ENCODE measurements at places on chromosomes 5 and 9. TPM values are rescaled to one million over a fixed set of nuclear protein-coding genes. Genes with fewer than 3 reads are reported as not detected.

The CFAP77 gene
- total RNA-seq = 0.13 TPM

The P4HA2 gene
- 725 TPM for total RNA-seq

The SLC4A9 gene
- total RNA-seq = 0.07 TPM

The WNT8A gene
- not detected for total RNA-seq

The GADD45G gene
- total RNA-seq = 0.36 TPM

The SERF1A gene
- total RNA-seq = 1.6 TPM

The SOHLH1 gene
- total RNA-seq = not detected

The NR6A1 gene
- 0.39 TPM for total RNA-seq

The CCDC183 gene
- 0.52 TPM for total RNA-seq

The LRRC19 gene
- total RNA-seq = not detected

The GPR21 gene
- total RNA-seq = 3.1 TPM

The SLC36A3 gene
- not detected for total RNA-seq
